T-helper 9 cell (primary cell): ENCODE measurements at places on chromosomes 2 and 18.

GRCh38 chr2:165474619-165475276, 5.2 kb downstream of the CSRNP3 start:
- DNase-seq, result no peak

DNA sequence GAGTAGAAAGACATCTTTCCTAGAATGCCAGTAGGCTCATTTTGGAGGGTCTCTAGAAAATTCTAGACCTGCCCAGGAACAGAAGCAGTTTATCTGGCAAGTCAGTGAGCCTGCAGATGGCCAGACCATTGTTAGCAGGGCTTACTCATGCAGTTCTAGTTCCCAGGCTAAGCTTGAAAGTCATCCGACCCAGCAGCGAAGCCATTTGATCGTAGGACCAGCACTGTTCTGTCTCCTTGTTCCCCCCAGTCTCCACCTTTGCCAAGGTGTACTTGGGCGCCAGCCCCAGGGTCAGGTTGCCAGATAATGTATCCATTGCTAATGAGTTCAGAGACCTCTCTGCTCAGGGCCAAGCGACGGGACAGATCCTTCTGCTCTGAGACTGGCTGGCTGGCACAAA, 70.1 kb downstream of the EPAS1 start:
- DNase-seq, result no peak

DNA sequence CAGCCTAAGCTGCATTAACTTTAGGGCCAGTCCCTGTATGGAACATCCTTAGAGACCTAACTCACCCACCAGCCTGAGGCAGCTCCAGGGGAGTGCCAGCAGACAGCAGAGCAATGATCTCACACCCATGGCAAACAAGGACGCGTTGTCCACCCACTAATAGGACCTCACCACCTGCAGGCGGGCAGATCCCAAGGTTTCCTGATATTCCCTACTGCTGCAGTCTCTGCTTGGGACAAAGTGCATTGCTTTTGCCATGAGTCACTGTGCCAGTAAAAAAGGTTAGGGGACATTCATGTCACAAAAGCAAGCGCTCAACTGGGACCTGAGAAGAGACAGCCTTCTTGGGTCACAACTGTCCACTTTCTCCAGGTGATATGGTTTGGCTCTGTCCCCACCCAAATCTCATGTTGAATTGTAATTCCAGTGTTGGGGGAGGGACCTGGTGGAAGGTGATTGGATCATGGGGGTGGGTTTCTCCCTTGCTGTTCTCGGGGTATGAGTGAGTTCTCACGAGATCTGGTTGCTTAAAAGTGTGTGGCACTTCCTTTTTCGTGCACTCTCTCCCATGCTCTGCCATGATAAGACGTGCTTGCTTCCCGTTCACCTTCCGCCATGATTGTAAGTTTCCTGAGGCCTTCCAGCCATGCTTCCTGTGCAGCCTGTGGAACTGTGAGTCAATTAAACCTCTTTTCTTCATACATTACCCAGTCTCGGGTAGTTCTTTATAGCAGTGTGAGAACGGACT, 160.2 kb downstream of the MIB1 start:
- no peak for DNase-seq

DNA sequence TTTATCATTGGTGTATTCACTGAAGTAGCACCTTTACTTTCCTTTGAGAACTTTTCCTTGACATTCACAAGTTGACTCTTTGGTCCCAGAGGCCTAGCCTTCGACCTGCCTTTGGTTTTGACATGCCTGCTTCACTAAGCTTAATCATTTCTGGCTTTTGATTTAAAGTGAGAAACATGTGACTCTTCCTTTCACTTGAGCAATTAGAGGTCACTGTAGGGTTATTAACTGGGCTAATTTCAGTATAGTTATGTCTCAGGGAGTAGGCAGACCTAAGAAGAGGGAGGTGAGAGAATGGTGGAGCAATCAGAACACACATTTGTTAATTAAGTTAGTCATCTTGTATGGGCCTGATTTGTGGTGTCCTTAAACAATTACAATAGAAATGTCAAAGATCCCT, 1040.7 kb upstream of the SLC39A10 start:
- DNase-seq, result no peak

DNA sequence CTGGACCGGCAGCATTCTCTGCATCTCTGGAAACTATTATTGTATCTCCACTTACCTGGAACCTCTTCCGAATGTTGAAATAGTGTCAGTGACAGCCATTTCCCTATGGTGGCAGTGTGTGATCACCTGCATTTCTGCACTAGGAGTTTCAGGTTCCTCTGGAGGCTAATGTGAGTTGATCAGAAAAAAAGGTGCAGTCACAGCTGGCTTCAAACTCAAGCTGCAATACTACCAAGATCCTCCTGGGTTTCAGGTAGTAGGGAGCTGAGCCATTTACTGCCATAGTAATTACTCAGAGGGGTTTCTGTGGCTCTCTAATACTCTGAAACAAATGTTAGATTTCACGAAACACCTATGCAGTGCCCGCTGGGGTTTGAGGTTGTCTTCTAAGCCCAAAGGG, 183.5 kb upstream of the OSR1 start:
- no peak for DNase-seq

- no peak for DNase-seq
Measured at GRCh38 chr2:22037274-22037673, 913.5 kb downstream of the TDRD15 start.
